ENCODE measurements at places on chromosomes 7 and 10.

GRCh38 chr7:42763137-42763551, 148.7 kb downstream of the C7orf25 start:
- no peak for DNase-seq

GRCh38 chr7:42832667-42833066, 79.2 kb downstream of the C7orf25 start:
- no peak for DNase-seq

DNA sequence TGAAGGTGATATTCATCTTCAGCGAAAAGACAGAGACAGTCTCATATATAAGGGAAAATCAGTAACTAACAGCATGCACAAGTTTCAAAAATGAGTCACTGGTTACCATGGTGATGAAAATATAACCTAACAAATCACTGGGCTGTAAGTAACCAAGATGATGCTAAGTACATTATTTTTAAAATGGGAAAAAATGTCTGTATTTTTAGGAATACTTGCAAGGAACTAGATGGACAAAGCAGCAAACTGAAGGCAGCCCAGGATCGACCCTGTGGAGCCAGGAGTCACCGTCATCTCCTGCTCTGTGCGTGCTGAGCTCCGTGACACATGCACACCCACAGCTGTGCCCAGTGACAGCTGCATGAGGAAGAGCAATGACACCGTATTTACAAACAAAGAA, 137.3 kb downstream of the ELMO1 start:
- DNase-seq: no peak

- no peak for DNase-seq
Observed at GRCh38 chr7:104137971-104138370, 69.8 kb downstream of the ORC5 start.

DNA sequence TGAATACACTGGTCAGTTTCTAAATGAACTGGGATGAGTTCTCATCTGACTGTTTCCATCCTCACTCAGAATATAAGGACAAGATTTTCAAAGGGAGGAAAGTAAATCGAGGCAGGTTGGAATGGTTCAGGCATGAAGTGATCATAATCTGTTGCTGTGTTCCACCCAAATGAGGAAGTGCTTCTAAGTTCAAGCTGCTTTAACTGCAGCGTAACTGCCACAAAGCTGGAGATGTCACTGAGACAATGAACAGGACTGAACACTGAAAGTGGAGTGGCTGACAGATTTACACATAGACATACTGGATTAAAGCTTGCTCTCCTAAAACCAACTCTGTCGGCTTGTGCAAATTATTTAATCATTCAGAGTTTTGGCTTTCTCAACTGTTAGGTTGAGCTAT, 66.6 kb downstream of the GPR37 start:
- DNase-seq: no peak

DNA sequence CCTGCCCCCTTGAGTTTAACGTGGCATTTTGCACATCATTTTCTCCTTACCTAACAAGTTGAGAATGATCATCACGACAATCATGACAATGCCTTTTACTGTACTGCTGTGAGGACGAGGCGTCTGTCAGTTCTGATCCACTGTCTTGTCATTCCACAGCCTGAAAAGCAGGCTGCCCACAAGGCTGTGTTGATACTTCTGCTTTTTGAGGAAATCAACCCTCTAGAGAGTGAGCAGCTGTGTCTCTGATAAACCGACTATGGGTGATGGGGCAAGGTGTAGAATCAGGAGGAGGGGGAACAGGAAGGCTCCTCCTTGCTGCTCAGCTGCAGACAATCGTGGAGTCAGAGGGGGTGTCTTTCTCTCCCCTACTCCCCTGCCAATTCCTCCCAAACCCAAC, 30.6 kb upstream of the C10orf120 start:
- no peak for DNase-seq

GRCh38 chr7:71696511-71696910, 564.6 kb downstream of the GALNT17 start:
- DNase-seq: no peak

- no peak for DNase-seq
Observed at GRCh38 chr7:11416641-11417458, 415.1 kb downstream of the THSD7A start.

- DNase-seq: peak; percentile 15
Observed at GRCh38 chr10:44618910-44619309, 234.0 kb upstream of the CXCL12 start.

DNA sequence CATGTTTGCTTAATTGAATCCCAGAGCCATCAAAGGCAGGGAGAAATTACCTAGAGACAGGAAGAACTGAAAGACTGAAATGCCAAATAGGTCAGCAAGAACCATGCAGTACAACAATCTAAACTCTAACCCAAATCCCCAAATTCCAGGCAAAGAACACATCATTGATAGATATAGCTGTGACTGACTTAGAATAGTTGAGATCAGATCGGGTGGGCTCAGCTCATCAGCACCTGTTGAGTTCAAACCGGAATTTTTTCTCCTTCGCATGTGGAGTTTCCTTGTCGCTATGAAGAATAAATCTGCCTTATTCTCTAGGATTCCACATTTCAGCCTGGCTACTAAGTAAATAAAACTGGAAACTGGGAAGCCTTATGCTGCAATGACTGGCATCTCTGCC, 1.4 kb downstream of the ANKMY2 start:
- no peak for DNase-seq

- DNase-seq: no peak
Observed at GRCh38 chr10:99976886-99977665, 32.7 kb downstream of the DNMBP start.

DNA sequence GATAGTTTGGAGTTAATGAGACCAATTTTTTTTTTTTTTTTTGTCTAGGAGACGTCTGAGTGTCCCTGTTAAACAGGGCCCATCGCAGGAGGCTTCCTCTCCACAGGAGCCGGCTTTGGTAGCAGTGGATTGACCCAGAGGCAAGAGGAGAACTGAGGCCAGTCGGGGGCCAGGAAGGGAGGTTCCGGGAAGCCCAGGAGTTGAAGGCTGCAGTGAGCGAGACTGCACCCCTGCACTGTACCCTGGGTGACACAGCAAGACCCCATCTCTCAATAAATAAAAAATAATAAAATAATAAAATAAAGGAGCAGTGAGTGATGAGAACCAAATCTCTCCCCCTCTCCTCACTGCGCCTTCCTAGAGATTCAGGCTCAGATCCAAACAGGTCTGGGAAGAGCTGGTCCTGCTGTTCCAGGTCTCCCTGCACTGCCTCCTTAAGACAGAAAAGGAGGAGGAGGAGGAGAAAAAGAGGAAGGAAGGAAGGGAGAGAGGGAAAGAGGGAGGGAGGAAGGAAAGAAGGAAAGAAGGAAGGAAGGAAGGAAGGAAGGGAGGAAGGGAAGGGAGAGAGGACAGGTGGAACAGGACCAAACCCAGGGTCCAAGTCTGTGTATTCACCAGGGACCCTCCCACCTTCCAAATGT, 3.5 kb downstream of the MNX1 start:
- peak; percentile 3 for DNase-seq

- DNase-seq: peak; percentile 54
Observed at GRCh38 chr10:88879534-88880281, at the start of gene STAMBPL1. Gene STAMBPL1, plus strand, starts transcription at chr10:88880245. Its CDS starts 21,464 bp downstream, at chr10:88901709.

GRCh38 chr7:151068069-151068773, 8.8 kb downstream of the SLC4A2 start:
- no peak for DNase-seq
